Hepatocyte (in vitro differentiated cells): ENCODE measurements at places on chromosomes 3 and 15. TPM values are rescaled to one million over a fixed set of nuclear protein-coding genes. Genes with fewer than 3 reads are reported as not detected.

DNA sequence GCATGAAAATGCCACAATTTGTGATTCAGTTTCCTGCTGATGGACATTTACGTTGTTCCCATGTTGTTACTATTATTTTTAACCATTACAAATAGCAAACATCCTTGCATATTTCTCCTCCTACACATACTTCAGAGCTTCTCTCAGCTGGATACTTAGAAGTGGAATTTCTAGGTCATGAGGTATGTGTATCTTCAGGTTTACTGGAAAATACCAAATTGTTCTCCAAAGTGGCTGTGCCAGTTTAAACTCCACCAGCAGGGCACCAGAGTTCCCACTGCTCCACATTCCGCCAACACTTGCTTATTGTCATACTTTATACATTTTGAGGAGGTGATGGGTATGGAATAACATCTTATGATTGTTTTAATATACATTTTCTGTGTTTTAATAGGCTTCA, 45.7 kb downstream of the PRR23E start:
- no peak overlapping the region for H3K27ac ChIP-seq
- H3K4me1 ChIP-seq, result no peaks in the 10 kb centered on the region
- no peak overlapping the region for H3K4me3 ChIP-seq
- DNase-seq, result no peak

DNA sequence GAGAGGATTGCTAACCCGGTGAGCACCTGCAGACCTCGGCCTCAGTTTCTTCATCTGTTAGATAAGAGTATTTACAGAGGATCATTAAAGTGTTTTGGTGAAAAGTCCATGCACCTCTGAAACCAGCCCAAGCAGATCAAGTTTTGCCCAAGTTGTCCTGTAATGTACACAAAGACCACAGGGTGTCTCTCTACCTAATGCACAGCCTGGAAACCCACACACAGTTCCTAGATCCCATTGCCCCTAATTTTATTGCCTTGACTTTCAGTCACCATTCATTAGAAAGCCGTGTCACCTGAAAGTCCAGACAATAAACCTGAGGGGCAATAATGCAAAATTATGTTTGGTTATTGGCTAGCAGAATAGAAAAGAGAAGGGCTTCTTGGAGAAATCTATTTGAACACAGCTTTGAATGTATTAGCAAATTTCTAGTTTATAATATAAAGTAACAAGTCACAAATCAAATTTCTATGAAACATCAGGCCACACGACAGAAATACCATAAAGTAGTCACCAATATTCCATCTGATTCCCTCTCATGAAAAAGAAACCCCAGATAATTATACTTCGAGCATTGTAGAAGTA, 161.3 kb upstream of the SLC2A2 start:
- peaks cover 22% of the 10 kb centered on the region for H3K4me1 ChIP-seq
- no peak overlapping the region for H3K4me3 ChIP-seq
- peak; percentile 44 for DNase-seq
- H3K27ac ChIP-seq, result peak overlapping the region; percentile 4
- no peaks in the 10 kb centered on the region for H3K27me3 ChIP-seq

GRCh38 chr3:138113326-138113725, 2.1 kb downstream of the DZIP1L start:
- H3K27ac ChIP-seq, result no peak overlapping the region
- H3K4me3 ChIP-seq, result no peak overlapping the region
- H3K36me3 ChIP-seq, result no peaks in the 10 kb centered on the region
- peak; percentile 10 for DNase-seq
- no peaks in the 10 kb centered on the region for H3K27me3 ChIP-seq
- peaks cover 10% of the 10 kb centered on the region for H3K4me1 ChIP-seq

GRCh38 chr3:185813691-185814215, 11.1 kb downstream of the IGF2BP2 start:
- H3K4me3 ChIP-seq, result no peak overlapping the region
- DNase-seq, result no peak
- no peaks in the 10 kb centered on the region for H3K36me3 ChIP-seq
- peaks cover 34% of the 10 kb centered on the region for H3K4me1 ChIP-seq

DNA sequence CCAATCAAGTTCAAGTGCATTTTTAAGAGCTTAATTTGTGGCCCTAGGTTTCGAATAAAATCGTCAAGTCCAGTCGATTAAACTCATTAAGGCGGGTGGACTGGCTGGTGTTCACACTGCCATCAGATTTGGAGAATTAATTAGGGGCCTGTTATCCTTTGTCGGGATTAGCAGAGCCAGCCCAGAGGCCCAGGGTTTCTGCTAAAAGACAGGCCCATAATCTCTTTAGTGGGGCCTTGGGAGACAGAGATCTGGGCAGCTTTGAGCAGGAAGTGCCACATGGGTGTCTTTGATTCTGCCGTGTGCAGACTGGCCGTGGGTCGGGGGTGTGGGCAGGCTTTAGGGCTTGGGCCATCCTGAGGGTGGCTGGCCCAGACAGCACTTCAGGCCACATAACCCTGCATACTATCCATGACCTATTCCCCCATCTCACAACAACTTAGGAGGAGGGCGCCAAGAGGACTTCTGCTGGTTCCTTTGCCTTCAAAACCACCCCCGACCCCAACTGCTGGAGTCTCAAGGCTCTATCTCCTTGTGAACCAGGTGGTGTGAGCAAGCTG, 94.7 kb downstream of the PLXNA1 start:
- no peaks in the 10 kb centered on the region for H3K4me1 ChIP-seq
- H3K4me3 ChIP-seq, result no peak overlapping the region
- no peaks in the 10 kb centered on the region for H3K27me3 ChIP-seq
- no peak for DNase-seq

DNA sequence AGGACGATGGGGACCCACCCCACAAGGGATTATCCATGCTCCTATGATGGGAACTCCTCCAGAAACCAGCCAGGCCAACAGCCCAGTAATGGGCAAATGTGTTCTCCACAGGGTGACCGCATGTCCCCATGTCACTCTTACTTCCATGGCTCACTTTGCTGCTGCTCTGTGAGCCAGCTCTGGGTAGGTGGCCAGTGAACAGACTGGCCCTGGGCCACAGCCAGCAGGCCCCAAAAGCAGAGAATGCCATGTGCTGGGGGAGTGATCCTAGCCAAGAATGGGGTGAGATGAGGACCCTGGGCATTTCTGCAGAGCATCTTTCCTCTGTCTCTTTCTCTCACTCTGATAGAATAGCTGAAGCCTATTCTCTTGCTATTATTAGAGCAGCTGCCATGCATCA, 391.4 kb downstream of the LRTM1 start:
- no peaks in the 10 kb centered on the region for H3K4me1 ChIP-seq
- no peak overlapping the region for H3K27ac ChIP-seq
- no peaks in the 10 kb centered on the region for H3K36me3 ChIP-seq

- peak overlapping the region; percentile 2 for H3K4me3 ChIP-seq
- peak; percentile 65 for DNase-seq
- H3K27me3 ChIP-seq, result no peaks in the 10 kb centered on the region
- H3K27ac ChIP-seq, result peak overlapping the region; percentile 97
- no peaks in the 10 kb centered on the region for H3K36me3 ChIP-seq
These were observed 3.0 kb downstream of the SPINT1 start for GRCh38 chr15:40846841-40847222.

GRCh38 chr15:98518823-98519561, 129.3 kb upstream of the IGF1R start:
- DNase-seq, result peak; percentile 91
- no peaks in the 10 kb centered on the region for H3K4me1 ChIP-seq
- no peaks in the 10 kb centered on the region for H3K27me3 ChIP-seq
- H3K4me3 ChIP-seq, result no peak overlapping the region

DNA sequence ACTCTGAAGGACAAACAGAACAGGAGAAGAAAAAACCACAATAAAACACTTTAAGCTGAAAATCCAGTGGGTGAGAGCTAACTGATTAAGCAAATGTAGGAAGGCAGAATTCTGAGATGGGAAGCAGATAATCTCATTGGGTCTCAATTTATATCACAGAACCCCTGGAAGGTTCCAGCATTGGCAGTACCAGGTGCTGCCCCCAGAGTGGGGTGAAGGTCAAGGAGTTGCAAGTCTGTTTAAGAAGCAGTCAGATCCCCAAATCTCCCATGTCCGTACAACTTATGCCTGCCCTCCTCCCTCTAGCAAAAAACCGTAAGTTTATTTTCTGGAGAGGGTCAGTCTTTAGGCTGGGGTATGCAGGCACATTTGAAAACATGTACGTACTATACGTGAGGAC, 45.1 kb downstream of the PXK start:
- DNase-seq, result no peak
- H3K27me3 ChIP-seq, result no peaks in the 10 kb centered on the region
- H3K36me3 ChIP-seq, result no peaks in the 10 kb centered on the region
- H3K27ac ChIP-seq, result no peak overlapping the region
- H3K4me3 ChIP-seq, result no peak overlapping the region
- H3K4me1 ChIP-seq, result no peaks in the 10 kb centered on the region

- H3K36me3 ChIP-seq, result no peaks in the 10 kb centered on the region
- peaks cover 8% of the 10 kb centered on the region for H3K4me1 ChIP-seq
- peak overlapping the region; percentile 15 for H3K27ac ChIP-seq
- no peak for DNase-seq
These were observed 2.4 kb downstream of the SEMA6D start for GRCh38 chr15:47719730-47720129.

DNA sequence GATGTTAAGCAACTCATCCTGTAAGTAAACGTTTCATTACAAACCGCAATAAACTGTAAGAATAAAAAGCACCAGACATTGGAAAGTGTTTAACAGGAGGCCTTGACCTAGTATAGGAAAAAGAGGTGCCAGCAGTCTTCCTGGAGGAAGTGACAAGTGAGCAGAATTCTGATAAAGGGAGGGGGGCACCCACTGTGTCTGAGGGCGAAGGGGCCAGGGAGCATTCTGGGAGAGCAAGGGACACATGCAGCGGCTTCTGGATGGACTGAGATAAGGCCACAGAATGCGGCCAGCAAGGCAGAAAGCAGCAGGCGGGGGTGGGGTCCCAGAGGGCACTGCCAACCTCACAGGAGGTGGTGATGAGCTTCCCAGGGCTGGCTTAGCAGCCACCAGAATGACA, 80.2 kb downstream of the MTHFS start:
- peaks cover 4% of the 10 kb centered on the region for H3K4me1 ChIP-seq
- H3K4me3 ChIP-seq, result no peak overlapping the region
- no peaks in the 10 kb centered on the region for H3K27me3 ChIP-seq
- H3K36me3 ChIP-seq, result no peaks in the 10 kb centered on the region
- DNase-seq, result no peak

GRCh38 chr3:36991147-36991546, 1.8 kb downstream of the EPM2AIP1 start:
- peak overlapping the region; percentile 14 for H3K4me3 ChIP-seq
- peak overlapping the region; percentile 94 for H3K27ac ChIP-seq
- no peaks in the 10 kb centered on the region for H3K27me3 ChIP-seq

GRCh38 chr3:43061101-43061895, 44.6 kb downstream of the POMGNT2 start:
- H3K4me3 ChIP-seq, result no peak overlapping the region
- H3K36me3 ChIP-seq, result no peaks in the 10 kb centered on the region
- no peak for DNase-seq
- H3K27ac ChIP-seq, result no peak overlapping the region

The CCR8 gene
- not detected in 2 replicates for total RNA-seq

The SH2D7 gene
- not detected in 2 replicates for total RNA-seq

The MYZAP gene
- 15.5 and 20.3 TPM in 2 replicates for total RNA-seq

The C3orf49 gene
- total RNA-seq, result not detected in 2 replicates

The ZNF660 gene
- 4.5 and 9.8 TPM in 2 replicates for total RNA-seq

The SPCS1 gene
- 158 and 261 TPM in 2 replicates for total RNA-seq

The B3GALNT1 gene
- total RNA-seq, result 19.1 and 22.5 TPM in 2 replicates

The CADPS gene
- 6.6 and 8.1 TPM in 2 replicates for total RNA-seq

The MINAR1 gene
- total RNA-seq, result 1.3 TPM in 2 replicates
